Central memory CD4-positive, alpha-beta T cell (primary cell): ENCODE measurements at places on chromosomes 4 and X.

DNA sequence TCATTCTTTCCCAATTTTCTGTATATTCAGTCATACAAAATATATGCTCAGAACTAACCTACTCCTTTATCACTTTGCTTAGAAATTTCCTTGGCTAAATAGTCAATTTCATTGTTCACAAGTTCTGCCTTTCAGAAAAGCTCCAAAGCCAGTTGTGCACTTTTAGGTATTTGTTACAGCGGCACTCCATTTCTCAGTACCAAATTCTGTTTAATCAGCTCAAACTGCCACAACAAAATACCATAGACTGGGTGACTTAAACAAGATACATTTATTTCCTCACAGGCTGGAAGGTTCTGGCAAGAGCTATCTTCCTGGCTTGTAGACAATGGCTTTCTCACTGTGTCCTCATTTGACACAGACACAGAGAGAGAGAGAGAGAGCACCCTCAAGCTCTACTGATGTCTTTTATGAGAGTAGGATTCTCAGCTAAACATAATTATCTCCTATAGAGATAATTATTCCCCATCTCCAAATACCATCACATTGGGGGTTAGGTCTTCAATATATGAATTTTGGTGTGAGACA, 188.8 kb upstream of the FSTL5 start:
- no peak for DNase-seq

DNA sequence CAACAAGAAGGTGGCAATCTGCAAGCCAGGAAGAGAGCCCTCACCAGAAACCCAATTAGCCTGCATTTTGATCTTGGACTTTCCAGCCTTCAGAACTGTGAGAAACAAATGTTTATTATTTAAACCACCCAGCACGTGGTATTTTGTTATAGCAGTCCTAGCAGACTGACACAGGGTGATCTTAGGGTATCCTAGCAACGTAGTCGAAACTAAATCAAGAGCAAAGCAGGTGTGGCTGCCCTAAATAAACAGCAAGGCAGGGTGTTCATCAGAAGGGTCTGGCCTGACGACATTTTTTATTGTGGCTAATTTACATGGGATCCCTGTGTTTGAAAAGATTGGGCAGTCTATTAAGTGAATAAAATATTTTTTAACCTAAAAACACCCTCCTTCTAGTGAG, 198.8 kb downstream of the VEGFC start:
- no peak for DNase-seq

DNA sequence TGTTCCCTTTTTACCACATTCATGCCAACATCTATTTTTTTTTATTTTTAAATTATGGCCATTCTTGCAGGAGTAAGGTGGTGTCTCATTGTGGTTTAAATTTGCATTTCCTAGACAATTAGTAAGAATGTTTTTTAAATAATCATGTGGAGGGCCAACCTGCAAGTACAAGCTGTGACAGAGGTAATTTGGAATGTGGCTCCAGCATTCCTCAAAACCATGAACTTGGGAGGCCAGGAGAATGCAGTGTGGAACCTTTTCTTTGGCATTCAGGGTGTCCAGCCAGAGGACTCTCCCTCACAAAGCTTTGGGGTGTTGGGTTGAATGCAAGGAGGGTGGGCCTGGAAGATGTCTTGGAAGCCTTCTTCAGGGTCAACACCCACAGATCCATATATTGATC, 7.3 kb upstream of the TMEM185A start:
- no peak for DNase-seq

- no peak for DNase-seq
Measured at GRCh38 chr4:10204401-10205058, 87.9 kb upstream of the WDR1 start.

- peak; percentile 68 for DNase-seq
Measured at GRCh38 chrX:131987252-131987651, 35.9 kb upstream of the STK26 start.

- peak; percentile 19 for DNase-seq
Measured at GRCh38 chrX:135112096-135112729, 8.1 kb downstream of the ETDB start.

- DNase-seq, result no peak
Measured at GRCh38 chrX:113330416-113330815, 489.8 kb upstream of the AMOT start.

GRCh38 chrX:2243913-2244460, 256.8 kb downstream of the DHRSX start:
- no peak for DNase-seq

GRCh38 chrX:11672213-11672612, 6.5 kb upstream of the ARHGAP6 start:
- no peak for DNase-seq

DNA sequence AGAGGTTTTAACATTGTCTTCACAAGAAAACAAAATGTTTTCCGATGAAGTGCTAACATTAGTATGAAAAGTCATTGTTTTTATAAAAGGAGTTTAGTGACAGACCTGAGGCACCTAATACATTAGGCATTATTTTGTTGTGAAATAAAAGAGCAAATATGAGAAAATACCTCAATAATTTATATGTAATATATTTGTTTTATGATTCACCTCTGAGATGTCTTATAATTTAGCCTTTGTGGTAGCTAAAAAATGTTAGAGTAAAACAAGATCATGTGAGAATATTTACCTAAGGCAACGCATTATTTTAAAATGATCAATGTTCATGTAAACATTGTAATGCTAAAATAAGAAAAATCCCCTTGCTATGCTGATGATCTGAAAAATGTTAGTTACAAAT, 100.9 kb upstream of the WDFY3 start:
- no peak for DNase-seq

DNA sequence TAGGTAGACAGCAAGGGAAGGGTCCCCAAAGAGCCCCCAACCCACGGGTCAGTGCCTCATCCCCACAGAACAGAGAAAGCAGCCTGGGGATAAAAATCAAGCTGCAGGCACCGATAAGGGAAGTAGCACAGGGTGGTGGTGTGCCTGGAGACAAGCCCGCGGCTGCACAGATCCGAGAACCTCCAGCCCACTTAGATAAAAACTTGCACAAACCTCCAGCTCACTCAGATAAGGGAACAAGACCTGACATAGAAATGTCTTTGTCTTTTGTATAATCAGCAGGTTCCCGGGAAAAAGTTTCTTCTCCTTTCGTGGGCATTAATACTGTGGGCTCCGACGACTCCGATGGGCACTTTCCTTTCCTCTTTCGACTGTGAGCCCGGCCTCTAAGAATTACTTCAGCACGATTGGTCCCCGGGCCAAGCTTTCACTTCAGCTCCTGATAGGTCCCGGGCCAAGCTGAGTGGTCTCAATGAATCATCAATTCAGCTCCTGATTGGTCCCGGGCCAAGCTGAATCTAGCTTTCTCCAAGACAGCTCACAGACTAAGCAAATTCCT, 32.4 kb downstream of the PRDX4 start:
- no peak for DNase-seq

GRCh38 chr4:87042221-87042620, 107.4 kb downstream of the AFF1 start:
- DNase-seq, result no peak
